H9 (cell line): ENCODE measurements at places on chromosomes 1 and 21.

- no peak for DNase-seq
Observed at GRCh38 chr1:22628698-22629444, 7.6 kb upstream of the C1QA start.

DNA sequence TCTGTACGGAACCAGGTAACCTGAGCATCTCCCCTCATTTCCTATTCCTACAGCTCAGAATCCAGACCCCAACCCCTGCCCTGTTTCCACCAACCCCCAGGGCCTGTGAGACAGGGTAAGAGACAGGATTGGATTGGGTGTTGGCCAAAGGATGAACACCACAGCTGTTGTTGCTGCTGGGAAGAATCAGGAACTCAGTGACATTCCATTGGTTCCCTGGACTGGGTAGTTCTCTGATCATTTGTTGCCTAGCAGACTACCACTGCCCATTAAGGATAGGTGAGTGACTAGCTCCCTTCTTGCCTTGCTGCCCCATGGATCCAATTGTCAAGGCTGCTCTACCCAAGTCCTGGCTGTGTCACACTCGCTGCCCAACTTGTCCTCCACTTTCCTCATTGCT, 10.0 kb downstream of the NCSTN start:
- DNase-seq = no peak

DNA sequence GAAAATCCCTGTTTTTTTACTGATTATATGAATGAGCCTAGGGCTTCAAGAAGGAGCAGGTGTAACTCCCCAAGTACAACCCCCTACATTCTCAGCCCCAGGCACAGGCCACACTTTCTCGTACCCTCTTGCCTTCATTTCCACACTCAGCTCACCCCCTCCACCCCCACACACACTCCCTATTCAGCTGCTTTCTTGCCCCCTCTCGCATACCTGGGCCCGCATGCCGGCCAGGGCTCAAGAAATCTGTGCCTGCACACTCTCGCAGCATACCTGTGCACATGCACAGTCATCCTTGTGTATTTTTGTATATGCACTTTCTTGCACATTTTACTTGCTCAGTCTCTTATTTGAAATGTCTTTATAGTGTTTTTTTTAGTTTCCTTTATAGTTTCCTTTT, 2.0 kb downstream of the PTPRF start:
- no peak for DNase-seq

- no peak for DNase-seq
Observed at GRCh38 chr1:56811331-56811730, 7.9 kb downstream of the FYB2 start.

DNA sequence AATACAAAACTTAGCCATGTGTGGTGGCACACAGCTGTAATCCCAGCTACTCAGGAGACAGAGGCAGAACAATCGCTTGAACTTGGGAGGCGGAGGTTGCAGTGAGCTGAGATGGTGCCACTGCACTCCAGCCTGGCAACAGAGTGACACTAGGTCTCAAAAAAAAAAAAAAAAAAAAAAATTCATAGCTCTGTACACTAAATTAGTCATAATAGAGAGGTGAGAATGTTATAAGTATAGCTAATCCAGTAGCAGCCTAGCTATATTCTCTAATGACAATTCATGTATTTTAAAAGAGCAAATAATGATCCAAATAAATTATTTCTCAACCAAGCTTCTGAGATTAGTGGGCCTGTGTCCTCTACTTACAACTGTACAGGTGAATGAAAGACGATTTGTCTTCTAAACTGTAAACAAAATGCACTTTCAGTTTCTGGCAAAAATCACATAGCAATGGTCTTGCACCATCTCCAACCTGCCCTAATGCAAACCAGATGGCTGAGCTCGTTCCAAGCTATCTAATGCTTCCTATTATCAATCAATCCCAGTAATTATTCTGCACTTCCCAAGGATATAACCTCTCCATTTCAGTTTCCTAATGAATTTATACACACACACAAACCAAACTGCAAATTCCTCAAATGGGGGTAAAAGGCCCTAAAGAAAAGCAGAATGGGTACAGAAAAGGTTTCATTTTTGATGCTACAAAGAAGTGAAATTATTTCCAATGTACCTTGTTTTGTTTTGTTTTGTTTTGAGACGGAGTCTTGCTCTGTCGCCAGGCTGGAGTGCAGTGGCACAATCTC, 56.5 kb downstream of the GATAD2B start:
- no peak for DNase-seq
